GOT3 (cell line): ENCODE measurements at places on chromosomes 4 and X.
A peak's percentile ranks its signal among the peaks of the same experiment; 100 is the strongest.

DNA sequence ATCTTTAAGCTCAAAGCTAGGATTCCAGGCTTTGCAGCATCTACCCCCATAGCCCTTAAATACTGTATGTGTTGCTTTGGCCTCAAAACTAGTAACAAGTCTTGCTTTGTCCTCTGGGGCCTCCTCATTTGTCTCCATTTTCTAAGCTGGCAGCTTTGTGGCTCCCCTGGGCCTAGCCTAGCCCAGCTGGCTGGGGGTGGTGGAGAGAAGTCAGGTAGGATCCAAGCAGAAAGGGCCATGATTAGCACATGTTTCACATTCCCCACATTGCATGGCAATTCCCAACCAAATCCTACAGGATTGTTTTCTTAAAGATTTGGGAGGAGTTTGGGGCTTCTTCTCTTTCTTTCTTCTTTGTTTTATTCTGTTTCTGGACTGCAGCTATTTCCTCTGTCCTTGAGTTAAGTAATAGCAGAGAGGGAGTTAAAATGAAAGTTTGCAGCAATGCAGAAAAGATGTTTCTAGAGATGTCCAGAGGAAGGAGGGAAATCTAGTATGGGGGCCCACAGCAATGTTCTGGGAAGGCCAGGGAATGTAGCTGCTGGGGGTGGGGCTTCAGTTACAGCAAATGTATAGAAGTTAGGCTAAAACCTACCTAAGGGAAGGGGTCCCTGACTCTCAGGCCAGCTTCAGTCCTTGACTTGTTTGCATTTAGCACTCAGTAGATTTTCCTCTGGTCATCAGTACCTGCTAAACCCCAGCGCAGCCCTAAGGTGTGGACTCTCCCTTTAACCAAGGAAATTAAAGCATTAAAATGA, 92.1 kb downstream of the SHROOM4 start:
- DNase-seq = no peak

- no peak for DNase-seq
Measured at GRCh38 chr4:159950707-159951106, 847.8 kb downstream of the RAPGEF2 start.

GRCh38 chr4:167622481-167623240, 388.4 kb upstream of the SPOCK3 start:
- peak; percentile 1 for DNase-seq

DNA sequence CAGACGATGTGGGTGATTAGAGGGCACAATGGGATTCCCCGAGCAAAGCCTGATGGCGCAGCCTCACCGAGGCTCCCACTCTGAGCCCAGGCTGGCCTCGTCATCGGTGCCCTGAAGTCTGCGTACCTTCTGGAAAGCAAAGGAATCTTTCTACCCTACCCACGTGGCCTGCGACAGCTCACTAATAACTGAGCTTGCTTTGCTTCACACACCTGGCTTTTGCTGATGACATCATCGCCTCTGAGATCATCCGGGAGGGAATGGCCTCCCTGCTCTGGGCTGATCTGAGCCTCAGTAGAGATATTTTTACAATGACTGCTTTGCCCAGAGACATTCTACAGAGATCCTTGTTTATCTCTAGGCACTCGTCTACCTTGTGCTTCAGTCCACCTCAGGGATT, 45.4 kb upstream of the PDLIM3 start:
- no peak for DNase-seq

DNA sequence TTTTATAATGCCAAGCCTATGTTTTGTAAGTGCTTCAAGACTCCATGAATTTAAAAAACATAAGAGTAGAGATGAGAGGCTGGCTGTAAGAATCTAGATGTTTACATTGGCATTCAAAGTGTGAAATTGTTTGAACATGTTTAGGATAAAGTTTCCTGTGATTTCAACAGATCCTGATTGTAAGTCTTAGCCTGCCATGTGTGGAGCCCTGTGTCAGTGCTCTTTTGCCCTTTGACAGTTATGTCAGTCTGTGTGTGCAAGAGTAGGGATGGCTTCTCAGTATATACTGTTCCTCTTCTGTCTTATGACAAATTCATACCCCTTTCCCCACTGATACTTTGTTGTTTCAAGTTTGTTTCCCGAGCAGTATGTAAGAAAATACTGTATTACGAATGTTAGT, 68.2 kb downstream of the USP9X start:
- no peak for DNase-seq

DNA sequence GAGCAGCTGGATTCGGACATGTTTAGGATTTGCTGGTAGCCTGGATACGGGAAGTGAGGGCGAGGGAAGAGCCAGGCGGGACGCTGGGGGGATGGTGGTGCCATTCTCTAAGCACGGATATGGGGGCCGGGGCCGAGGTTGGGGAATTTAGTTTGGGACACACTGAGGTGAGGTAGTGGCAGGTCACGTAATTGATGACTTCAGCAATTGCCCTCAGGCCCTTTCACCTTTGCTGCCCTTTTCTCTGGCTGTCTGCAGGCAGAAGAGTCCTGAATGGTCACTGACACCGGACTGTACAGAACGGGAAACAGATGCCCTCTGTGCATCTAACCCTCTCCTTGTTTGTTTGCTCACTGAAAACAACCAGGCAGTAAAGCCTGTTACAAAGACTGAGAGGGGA, 16.9 kb upstream of the HMGB3 start:
- DNase-seq = no peak

GRCh38 chr4:148425327-148426110, 16.7 kb downstream of the NR3C2 start:
- no peak for DNase-seq

DNA sequence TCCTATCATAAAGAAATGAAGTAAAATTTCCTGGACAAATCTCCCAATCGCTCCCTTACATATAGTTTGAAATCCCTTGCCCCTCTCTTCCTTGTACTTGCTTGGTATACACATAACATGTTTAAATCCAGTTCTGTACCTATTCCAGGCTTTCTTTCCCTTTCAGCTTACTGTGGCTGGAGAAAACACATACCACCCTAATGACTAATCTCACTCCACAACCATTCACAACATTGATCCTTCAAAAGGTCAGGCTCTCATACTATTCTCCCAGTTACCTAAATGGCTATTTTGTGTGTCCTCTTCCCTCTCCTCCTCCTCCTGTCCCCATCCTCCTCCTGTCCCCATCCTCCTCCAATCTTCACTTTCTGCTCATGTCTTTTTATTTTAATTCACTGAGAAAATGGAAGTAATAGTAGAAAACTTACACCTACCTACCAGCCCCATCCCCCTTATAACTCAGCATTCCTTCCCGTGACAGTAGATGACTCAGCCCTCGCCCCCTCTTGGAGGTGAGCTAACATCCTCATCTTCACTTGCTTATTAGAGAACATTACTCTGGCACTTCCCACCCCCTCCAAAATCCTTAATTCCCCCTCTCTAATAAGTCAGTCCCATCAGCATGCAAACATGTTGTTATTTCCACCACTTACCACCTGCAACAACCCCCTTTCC, 77.5 kb downstream of the IL15 start:
- no peak for DNase-seq

GRCh38 chrX:68647156-68647957, at the start of gene STARD8:
TSS of gene STARD8 (plus strand) at chrX:68647666. CDS start at chrX:68647883, 217 bp downstream.
- DNase-seq = no peak

DNA sequence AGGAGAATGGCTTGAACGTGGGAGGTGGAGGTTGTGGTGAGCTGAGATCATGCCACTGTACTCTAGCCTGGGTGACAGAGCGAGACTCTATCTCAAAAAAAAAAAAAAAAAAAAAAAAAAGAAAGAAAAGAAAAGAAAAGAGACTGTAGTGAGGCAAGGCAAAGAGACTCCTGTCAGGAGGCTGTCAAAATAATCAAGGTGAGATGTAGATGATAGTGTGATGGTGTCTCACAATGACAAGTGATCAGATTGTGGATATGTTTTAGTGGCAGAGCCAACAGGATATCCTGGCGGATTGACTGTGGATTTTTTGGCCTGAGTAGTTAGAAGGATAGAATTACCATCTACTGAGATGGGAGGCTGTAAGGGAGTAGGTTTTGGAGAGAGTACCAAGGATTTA, 12.6 kb downstream of the TRPC5OS start:
- no peak for DNase-seq

DNA sequence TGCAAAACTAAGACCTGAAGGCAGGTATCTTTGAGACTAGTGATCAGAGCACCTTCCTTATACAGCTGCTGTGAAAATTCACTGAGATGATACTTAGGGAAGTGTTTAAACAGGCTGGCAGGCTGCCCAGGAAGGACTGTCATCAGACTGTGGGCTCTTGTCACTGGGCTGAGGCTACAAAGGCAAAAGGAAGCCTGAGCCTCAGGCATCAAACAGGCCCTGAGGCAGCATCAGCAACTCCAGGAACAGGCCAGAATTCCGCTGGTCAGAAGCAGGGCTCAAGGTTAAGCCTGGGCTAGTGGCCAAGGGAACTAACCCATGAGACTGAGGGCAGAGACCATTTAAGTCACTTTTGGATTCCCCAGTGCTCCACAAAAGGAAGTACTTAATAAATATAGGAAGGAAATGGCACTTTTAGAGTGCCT, 12.8 kb downstream of the PJA1 start:
- DNase-seq = no peak

GRCh38 chrX:25017667-25018247, 2.0 kb upstream of the ARX start:
- DNase-seq = no peak

GRCh38 chrX:151694661-151695582, at the start of gene PRRG3:
TSS of gene PRRG3 (plus strand) at chrX:151695458. CDS start at chrX:151698815, 3,357 bp downstream.
- no peak for DNase-seq

DNA sequence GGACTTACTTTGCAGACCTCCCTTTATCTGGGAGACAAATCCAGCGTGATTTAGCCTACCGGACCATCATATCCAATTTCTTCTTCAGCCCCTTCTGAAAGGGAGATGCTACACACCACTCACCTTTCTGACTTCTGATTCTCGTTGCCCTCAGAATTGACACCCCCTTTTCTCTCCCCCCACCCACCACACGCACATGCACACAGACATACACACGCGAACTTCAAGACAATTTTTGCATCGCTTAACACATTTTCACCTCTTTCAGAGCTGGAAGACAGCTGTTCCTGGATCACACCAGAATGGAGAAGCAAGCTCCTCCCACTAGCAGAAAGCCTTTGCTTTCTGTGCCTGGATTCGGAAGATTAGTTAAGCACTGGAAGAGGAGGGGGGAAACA, 1.0 kb upstream of the SNCA start:
- DNase-seq = no peak

DNA sequence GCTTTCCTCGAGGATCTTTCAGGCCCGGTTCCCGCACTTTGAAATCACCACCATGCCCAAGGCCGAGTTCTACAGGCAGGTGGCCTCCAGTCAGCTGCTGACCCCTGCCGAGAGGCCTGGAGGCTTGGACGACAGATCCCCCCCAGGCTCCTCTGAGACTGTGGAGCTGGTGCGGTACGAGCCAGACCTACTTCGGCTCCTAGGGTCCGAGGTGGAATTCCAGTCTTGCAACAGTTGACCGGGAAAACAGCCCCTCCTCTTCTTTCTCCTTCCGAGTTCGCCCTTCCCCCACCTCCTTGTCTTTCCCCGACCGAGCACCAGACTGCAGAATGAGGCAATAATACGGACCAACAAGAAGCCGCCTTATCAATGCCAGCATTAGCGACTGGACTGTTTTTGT, 54.4 kb downstream of the ELF4 start:
- DNase-seq = no peak

DNA sequence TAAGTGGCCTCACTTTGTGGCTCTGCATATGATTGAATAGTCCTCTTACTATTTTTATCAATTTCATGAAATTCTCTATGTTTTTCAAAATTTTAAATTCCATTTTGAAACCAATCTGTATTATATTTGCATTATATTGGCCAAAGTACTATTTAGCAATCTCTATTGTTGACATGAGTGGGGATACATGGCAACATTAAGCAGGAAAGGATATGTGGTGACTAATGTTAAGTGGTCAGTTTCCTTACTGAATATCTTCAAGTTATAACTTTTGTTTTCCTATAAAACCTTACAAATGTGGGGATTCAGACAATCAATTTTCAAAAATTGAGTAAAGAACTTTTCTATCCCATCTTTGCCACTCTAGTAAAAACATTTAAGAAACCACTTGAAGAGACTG, 10.2 kb downstream of the BBS7 start:
- no peak for DNase-seq

GRCh38 chrX:9882669-9883446, 84.3 kb upstream of the CLDN34 start:
- no peak for DNase-seq

- no peak for DNase-seq
Measured at GRCh38 chr4:174317531-174317930, 33.8 kb downstream of the CEP44 start.

DNA sequence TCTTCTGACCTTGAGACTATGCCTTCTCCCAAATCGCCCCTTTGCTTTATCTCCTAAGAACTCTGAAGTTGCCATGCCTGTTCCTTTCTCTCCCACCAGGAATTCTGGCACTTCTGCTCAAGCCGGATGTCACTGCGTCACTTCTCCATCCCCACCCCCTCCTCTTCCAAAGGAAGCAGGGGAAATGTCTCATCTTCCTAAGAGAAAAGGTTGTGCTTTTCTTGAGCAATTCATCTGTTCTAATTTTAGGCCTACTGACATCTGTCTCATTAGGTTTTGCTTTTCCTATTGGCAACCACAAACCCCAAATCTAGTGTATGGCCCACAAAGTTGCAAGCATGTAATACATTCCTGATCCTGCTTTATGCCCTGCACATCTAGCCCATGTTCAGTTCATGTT, 163.1 kb upstream of the PLAC1 start:
- no peak for DNase-seq

DNA sequence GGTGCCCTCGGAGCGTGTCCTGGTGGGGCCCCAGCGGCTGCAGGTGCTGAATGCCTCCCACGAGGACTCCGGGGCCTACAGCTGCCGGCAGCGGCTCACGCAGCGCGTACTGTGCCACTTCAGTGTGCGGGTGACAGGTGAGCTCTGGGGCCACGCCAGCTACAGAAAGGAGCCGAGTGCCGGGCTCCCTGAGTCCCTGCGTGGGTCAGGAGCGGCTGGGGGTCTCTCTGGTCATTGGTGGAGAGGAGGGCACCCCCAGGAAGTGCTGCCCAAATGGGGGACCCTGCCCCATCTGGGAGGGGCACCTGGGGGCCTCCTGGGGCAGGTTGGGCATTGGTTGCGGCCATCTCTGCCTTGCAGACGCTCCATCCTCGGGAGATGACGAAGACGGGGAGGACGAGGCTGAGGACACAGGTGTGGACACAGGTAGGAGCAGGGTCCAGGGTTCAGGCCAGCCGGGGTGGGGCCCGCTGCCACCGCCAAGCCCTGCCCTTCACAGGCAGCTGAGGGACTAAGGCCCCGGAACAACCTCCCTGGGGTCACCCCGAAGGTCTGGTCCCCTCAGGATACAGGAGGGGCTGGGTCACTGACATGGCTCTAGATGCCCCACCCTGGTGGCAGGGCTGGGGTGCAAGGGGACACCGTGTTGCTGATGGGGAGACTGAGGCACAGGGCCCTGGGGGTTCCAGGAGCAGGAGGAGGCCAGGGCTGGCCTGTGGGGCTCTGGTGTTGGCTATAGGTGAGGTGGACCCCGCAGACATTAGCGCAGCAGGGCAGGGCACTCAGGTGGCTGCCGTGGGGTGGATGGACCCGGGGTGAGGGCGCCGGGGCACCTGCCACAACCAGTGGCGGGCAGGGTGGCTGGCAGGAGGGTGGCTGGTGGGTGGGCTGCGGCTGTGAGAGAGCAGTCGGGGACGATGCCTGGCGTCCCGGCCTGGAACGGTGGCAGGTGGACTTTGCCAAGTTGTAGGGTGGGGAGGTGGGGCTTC, 6.6 kb downstream of the FGFR3 start:
- no peak for DNase-seq
